ENCODE measurements at places on chromosomes 12 and 14. TPM values are rescaled to one million over a fixed set of nuclear protein-coding genes. Genes with fewer than 3 reads are reported as not detected.

TSPAN19 gene
- total RNA-seq, result not detected

PRR4 gene
- total RNA-seq, result 5.7 TPM

C1QL4 gene
- not detected for total RNA-seq

RARG gene
- total RNA-seq, result 37.5 TPM

HOXC13 gene
- not detected for total RNA-seq

TMEM229B gene
- 4.1 TPM for total RNA-seq

PRKAB1 gene
- 31.9 TPM for total RNA-seq

REP15 gene
- 8.3 TPM for total RNA-seq

MMP17 gene
- total RNA-seq, result 12.1 TPM

FITM1 gene
- total RNA-seq, result 0.78 TPM

THTPA gene
- total RNA-seq, result 17.8 TPM

RHEBL1 gene
- total RNA-seq, result not detected

ZNF891 gene
- 4.3 TPM for total RNA-seq

TMEM260 gene
- 44.7 TPM for total RNA-seq

- no peak for DNase-seq
Measured at GRCh38 chr12:42099433-42099832, 45.2 kb downstream of the GXYLT1 start.

DNA sequence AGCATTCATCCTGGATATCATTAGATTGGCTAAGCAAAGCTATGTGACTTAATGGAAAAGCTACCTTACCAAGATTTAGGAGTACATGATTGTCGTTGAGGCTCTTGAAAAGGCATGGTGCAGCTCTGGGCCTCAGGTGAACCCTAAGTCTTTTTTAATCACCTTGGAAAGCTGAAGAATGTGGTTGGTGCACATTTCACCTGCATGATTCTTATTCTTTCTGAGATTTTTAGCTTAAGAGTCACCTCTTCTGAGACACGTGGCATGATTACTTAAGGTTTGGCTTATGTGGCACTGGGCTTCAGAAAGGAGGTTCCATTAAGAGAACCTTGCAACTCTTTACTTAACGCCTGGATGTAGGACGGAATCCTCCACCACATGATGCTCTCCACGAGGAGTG is 498.5 kb downstream of the TMEM117 start:
- DNase-seq, result no peak

DNA sequence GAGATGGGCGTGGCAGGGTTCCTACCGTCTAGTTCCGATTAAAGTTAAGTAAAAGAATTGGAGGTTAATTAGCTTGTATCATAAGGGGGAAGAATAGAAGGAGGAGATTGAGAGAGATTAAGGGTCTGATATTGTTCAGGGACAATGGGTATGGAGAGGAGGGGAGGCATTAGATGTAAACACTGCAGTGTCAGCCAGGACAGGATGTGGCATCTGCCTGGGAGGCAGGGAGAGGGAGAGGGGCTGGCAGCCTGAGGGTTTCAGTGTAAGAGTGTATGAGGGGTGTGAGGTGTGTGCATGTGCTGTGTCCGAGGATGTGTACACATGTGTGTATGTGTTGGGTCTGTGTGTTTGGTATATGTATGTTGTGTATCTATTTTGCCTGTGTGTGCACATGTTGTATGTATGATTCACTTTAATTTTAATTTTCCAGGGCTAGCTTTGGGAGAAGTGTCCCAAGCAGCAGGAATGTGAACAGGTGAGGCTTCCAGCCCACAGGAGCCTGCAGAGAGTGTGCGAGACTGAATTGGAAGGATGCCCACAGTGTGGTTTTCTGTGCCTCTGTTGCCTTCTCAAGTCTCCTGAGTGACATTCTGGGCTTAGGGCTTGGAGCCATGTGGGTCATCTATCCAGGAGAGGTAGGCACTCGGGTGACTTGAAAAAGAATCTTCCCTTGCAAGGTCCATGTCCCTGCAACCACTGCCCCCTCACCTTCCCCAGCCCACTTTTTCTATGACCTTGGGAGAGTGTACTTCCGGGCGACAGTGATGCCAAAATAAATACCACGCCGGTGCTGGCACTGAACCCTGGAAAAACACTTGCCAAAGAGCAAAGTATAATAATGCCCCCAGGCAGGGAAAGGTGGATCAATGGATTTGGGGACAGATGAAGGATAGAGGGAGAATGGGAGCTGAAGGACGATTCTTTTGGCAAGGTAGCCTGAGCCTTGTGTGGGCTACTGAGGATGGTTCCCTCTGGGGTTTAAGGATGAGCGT is 36.8 kb upstream of the DCD start:
- DNase-seq, result no peak

- no peak for DNase-seq
Measured at GRCh38 chr12:113244047-113244460, 22.8 kb downstream of the TPCN1 start.

GRCh38 chr14:23675906-23676305 is 39.7 kb downstream of the DHRS2 start:
- DNase-seq, result no peak

DNA sequence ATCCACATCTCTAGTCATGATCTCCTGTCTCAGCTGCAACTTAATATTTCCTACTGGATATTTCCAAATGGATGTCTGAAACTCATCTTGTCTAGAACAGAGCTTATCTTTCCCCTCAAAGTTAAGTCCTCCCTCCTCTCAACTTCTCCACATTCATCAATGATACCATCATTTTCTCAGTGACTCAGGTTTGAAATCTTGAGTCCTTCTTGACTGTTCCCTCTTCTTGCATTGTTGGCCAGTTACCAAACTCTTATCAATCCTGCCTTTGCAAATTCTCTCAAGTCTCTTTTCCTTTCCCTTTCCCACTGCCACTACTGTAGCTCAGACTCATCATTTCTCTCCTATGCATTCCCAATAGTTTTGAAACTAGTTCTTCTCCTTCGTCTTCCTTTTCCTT is 14.3 kb upstream of the CHURC1 start:
- DNase-seq, result no peak

DNA sequence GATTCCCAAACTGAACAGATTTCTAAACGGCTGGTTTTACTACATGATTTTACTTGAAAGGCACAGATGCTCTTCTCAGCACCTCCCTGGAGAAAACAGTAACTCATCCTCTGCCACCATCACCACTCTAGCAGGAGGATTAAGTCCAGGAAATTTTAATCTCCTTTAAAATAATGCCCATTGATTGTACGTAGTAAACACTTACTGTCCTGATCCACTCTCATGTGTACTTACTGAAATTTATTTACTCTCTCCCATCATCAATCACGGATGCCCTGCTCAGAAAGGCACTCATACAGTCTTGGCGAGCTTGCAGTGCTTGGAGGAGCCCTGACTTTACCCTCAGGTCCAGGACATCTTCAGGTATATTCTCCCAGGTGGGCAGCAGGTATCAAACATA is 239.8 kb upstream of the EGLN3 start:
- DNase-seq, result no peak

DNA sequence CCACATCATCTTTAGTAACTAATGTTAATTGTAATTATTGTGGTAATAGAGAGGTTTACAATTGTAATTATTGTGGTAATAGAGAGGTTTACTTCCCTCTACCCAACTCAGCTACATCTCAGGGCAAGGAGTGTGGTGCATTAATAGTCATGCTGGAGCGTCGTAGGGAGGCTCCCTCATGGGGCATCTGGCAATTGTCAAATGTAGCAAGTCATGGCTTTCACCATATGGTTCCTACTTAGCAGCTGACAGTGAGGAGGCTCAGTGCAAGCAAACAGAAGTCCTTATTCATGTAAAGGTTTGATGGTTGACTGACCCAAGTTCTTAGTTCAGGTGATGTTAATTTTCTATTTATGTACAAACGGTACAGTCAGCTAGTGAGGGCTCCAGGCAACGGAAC is 1012.0 kb downstream of the FLRT2 start:
- DNase-seq, result no peak

- no peak for DNase-seq
Measured at GRCh38 chr14:68653108-68653507, 139.8 kb downstream of the ZFP36L1 start.

DNA sequence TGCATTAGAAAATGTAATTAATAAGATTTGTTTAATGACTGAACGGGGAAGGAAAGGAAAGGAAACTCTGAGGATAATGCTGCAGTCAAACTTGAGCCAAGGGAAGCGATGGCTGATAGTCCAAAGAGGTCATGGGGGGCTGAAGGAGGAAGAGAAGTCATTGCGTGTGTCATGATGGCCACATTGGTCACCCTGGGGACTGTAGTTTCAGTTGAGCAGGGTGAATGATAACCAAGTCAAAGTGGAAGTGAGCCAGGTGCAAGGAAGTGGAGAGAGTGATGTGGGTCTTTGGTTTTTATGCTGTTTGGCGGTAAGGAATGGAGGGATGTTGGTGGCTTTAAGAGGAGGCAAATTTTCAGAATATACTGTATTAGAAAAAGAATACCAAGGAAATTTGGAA is 21.6 kb downstream of the C12orf75 start:
- DNase-seq, result no peak

- DNase-seq, result no peak
Measured at GRCh38 chr12:119989361-119989730, 310 bp downstream of the BICDL1 start.

DNA sequence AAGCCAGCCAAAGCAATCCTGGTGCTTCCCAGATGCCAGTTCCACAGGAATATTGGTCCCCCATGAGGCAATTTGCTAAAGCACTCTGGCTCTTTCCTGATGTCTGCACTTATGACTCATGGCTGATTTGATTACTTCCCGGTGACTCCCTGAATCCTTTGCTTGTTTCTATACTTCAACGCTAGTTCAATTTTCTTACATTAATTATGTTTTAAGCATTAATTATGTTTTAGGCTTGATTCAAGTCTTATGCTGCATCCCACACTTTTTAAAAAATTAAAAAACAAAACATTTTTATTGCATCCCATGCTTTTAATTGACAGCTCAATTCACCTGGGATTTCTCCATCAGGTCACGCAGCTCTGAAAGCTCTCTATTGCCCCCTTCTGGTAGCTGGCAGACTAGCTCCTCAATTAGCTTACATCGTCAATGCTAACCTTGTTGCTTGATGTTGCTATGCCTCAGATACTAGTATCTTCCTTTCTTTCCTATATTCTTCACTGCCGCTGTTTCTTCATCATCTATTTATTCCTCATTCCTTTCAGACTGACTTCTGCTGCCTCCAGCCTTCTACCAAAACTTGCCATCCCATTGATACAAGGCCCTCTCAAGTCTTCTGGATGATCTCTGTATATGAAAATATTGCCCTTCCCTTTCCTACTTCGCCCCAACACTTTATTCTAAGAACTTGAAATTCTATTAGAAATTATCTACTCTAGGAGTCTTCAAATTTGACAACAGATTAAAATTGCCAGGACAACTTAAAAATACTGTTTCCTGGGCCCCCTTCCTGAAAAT is 32.0 kb downstream of the TSHR start:
- DNase-seq, result no peak

DNA sequence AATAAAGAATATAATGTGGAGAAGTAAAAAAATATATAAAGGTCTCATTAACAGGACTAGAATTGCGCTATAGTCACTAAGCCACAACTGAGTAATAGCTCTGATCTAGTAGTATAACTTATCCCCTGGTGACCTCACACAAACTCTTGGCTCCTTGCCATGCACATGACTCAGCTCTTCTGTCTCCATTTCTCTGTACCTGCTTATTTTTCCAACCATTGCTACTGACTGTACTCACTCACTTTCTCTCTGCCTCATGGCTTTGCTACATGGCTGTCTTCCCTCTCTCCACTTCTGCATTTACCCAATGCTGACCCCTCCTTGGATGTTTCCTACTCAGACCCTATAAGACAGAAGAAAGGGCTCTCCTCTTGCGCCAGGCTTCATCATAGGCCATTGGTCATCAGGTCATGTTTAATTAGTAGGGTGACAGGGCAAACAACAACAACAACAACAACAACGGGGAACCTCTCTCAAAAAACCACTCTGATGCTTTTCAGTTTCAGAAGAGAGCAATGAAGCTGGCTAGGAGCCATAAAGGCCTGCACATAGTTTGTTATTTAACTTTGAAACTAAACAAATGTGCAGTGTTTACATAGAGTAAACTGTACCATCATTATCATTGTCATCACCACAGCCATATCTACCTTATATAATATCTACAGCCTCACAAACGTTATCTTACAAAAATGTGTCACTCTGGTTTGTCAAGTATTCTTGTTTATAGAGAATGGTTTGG is 25.6 kb upstream of the KRAS start:
- no peak for DNase-seq

GRCh38 chr12:66398931-66399910 is 96.9 kb downstream of the HELB start:
- no peak for DNase-seq

DNA sequence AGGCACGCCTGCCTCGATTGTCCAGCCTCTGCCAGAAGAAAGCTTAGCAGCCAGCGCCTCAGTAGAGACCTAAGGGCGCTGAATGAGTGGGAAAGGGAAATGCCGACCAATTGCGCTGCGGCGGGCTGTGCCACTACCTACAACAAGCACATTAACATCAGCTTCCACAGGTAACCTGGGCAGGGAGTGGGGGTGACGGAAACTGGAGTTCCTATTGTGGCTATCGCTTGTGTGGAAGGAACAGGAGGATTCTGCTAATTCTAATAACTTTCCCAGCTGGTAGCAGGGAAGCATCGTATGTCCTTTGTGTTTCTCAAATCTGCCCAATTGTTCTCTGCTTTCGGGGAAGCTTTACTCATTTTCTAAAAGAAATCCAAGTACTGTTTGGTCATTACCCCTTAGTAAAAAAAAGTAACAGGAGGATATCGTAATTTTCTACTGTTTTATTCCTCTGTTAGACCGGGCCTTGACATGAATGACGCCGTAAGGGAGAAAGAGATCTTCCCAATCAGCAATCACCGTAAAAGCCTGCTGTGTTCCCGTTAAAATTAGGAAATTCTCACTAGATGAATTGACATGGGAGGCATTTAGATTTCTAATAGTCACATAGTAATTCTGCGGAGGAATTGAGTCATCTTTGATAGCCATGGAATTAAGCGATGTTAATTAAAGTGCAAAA is 449 bp downstream of the THAP2 start:
- DNase-seq, result no peak

- DNase-seq, result no peak
Measured at GRCh38 chr14:98237939-98238338, 1034.1 kb downstream of the BCL11B start.

GRCh38 chr14:61211476-61212255 is 69.5 kb downstream of the TMEM30B start:
- no peak for DNase-seq

DNA sequence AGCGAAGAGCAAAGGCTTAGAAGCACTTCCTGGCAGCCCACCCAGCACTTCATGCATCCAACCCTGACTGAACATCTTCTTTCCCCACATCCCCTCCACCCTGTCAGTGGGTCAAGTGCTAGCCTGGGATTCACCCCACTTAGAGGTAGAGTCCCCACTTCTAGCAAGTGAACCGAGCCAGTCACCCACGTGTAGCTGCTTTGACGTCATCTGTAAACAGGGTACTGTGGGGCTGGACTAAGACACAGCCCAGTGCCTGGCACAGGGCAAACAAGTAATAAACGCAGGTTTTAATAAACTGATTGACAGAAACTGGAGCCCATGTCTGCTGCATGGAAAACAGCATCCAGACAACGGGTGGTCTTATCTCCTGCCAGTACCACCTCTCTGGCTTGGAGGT is 61.7 kb downstream of the ITPK1 start:
- DNase-seq, result no peak

DNA sequence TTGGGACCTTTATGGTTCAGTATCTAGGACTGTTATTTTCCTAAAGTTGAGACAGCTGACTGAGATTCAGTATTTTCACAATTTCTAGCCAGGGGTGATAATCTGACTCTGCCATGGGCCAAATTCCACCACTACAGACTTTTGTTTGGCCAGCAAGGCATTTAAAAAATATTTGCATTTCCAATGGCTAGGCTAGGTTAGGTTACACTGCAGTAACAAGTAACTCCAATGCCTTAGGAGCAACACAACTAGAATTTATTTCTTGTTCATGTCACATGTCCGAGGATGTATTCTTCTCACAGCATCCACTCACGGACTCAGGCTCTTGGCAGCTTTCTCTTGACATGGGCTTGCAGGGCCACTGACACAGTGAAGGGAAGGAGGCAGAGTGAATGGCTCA is 83.0 kb downstream of the CPSF2 start:
- DNase-seq, result no peak

All from thoracic aorta (tissue), 2 donors.